EL (cell line): ENCODE measurements at places on chromosomes 6 and 20.
A peak's percentile ranks its signal among the peaks of the same experiment; 100 is the strongest.

DNA sequence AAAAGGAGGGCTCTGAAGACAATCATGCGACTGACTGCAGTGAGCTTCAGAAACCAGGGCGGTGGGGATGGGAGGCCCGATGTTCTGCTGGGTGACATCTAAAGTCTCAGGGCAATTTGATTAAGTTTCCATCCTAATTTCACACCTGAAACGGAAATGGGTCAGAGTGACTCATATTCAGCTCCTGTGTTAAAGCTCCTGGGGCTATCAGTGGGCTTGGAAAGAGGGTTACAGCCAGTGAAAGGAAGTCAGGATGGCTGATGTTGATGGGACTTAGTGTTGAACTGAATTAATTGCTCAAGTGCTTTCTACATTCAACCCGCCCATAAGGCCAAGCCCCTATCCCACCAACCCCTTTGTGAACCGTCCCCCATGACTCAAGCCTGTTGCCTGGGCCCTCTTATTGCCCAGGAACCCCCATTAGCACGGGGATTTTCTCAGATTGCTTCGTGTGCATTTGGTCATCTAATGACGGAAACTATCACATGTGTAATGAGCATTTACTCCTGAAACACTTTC, 47.1 kb upstream of the TBC1D7 start:
- DNase-seq, result no peak

DNA sequence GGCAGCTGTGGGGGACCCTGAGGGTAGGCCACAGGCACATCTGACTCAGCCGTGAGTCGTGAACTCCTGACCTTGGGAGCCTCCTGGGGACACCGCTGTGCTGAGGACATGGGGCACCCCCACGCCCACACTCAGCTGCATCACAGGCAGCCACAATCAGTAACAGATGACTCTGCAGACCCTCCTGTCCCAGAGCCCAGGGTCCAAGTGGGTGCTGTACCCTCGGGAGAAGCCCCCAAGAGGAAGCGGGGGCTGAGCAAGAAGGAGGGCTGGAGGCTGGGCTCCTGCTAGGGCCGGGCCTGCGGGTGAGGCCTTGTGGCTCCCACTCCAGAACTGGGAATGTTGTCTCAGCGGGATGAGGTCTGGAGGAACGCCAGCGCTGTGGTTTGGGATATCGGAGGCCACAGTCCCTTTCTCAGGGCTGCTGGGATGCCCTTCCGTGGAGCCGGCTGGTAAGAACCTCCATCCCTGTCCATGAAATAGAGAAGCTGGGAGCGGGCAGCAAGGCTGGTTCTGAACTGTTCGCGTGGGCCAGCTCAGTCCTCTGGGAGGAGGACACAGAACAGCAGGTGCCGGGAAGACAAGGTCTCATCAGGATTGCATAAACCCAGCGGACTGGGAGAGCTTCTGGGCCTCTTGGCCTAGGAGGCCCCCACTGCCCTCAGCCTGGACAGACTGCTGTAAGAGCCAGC, 3.1 kb upstream of the LAMA5 start:
- peak; percentile 88 for DNase-seq

GRCh38 chr6:7414811-7415210, 25.2 kb downstream of the RIOK1 start:
- DNase-seq, result peak; percentile 78

DNA sequence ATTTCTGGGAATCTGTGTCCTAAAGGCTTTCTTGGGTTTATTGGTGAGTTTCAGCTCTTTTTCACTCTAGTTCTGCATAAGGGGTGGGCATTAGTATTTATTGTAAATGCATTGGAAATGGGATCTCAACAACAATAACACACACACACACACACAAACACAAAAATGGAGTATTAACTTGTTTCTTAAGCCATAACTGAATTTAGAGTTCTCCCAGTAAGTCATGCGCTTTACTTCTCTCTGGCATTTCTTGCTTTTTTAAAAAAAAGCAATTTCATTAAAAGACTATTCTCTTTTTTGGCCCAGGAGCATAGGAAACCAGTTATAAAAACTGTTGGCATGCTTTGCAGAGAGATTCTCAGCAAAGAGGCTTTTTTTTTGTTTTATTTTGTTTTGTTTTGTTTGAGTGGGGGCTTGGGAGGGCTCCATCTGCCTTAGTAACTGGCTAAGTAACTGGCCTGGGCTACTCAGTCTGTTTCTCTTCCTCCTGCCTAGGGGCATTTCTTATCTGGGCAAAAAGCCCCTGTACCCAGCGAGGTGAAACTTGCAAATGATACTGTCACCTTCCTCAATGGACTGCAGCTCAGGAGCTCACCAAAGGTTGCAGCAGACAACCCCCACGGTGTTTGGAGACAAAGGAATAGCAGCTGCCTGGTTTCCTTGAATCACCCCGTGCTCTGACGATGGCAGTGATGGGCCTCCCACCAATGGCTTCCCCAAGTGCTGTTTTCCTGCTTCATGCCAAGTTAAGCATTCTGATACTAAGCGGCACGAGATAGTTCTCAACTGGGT, 128.5 kb downstream of the BCAS1 start:
- no peak for DNase-seq

DNA sequence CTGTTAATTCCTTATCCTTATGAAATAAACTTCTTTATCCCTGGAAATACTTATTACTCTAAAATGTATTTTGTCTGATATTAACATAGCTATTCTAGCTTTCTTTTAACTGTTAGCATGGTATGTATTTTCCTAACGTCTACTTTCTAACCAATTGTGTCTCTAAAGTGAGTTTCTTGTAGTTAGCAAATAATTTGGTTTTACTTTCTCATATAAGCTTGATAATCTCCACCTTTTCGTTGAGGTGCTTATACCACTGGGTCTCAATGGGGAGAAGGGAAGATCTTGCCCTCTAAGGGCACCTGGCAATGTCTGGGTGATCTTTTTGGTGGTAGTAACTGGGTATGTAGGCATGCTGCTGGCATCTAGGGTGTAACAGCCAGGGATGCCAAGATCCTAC, 25.7 kb downstream of the ZNF334 start:
- DNase-seq, result no peak

- DNase-seq, result no peak
Observed at GRCh38 chr20:48681873-48682426, 145.8 kb downstream of the PREX1 start.

DNA sequence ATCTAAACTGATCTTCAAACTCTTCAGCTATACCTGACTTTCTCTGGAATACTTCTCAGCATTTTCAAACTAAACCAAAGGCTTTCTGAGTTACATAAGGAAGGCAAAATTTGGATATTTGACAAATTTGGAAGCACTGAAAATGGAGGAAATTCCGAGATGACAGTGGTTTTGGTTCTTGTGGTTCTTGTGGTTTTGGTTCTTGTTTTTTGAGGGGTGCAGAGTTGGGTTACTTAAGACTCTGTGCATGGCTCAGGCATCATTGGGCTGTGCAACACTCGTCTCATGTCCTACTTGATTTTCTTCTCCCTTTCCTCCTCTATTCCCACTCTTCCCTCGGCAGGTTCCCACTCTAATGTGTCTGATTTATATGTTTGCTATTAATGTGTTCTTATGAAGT, 78.0 kb downstream of the SLC22A3 start:
- DNase-seq, result no peak

DNA sequence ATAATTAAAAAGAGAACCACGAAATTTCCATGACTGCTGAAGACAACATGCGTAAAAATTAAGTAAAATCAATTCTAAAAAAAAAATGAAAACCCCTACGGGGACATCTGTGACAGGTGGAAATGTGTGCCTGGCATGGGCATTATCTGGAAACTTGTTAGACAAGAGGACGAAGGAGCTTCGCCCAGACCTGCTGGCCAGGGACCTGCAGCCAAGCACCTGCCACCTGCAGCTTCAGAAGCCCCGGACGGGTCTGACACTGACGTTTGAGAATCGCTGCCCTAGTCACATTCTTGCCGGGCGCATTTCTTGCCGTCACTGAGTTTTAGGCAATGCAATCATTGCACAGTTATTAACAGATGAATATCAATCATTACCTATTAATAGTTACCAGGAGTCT, 140.3 kb downstream of the SMOC2 start:
- DNase-seq, result no peak

GRCh38 chr6:83474309-83474708, 38.0 kb upstream of the PRSS35 start:
- DNase-seq, result peak; percentile 14

DNA sequence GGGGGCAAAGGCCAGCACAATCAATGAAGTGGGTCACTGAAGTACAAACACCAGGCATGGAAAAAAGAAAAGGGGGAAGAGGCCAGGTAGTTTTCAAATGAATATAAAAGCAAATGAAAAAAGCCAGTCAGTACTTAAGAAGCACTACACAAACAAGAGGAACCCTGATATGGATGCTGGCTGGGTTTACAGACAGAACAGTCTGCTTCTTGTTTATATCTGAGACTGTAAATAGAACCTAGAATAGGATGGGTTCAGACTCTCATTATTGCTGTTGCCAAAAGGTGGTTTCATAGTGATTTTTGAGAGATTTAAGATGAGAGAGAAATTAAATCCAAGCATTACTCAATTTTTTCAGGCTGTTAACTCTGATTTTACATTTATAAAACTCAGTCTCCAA, 24.1 kb downstream of the USP45 start:
- DNase-seq, result no peak

DNA sequence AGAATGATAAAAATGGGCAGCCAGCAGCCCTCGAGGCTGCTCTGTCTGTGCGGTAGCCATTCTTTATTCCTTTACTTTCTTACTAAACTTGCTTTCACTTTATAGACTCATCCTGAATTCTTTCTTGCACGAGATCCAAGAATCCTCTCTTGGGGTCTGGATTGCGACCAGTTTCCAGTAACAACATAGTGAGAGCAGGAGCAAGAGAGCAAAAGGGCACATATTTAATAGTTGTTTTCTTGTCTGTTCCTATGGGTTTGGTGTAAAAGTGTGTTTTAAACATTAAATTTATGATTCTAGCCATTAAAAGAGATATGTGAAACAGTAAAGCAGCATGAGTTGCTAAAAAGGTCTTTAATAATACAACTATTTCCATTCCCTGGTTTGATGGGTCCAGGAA, 78.8 kb upstream of the OPRM1 start:
- no peak for DNase-seq

- no peak for DNase-seq
Observed at GRCh38 chr6:125357515-125358256, 55.9 kb upstream of the HDDC2 start.

DNA sequence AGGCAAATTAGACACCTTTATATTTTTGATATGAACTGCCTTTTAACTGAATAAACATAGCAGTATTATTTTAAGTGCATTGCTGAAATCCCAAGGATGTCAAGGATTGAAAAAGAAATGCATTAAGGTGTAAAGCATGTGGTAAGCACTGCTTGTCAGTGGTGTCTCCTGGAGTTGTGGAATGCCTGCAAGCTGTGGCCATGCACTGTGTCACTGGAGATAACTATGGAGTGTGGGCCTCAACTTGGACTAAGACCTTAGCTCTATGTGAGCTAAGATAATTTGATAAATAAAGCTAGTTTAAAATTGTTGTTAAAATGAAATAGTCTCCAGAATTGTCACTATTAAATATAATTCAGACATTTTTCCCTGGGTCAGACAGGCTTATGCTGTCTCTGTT, 156.6 kb upstream of the OPRM1 start:
- DNase-seq, result no peak

GRCh38 chr6:27149150-27149549, 98.4 kb upstream of the PRSS16 start:
- DNase-seq, result no peak

GRCh38 chr20:45258259-45258658, 3.9 kb upstream of the SLPI start:
- DNase-seq, result no peak

- DNase-seq, result no peak
Observed at GRCh38 chr6:69379518-69379917, 417.3 kb downstream of the LMBRD1 start.

DNA sequence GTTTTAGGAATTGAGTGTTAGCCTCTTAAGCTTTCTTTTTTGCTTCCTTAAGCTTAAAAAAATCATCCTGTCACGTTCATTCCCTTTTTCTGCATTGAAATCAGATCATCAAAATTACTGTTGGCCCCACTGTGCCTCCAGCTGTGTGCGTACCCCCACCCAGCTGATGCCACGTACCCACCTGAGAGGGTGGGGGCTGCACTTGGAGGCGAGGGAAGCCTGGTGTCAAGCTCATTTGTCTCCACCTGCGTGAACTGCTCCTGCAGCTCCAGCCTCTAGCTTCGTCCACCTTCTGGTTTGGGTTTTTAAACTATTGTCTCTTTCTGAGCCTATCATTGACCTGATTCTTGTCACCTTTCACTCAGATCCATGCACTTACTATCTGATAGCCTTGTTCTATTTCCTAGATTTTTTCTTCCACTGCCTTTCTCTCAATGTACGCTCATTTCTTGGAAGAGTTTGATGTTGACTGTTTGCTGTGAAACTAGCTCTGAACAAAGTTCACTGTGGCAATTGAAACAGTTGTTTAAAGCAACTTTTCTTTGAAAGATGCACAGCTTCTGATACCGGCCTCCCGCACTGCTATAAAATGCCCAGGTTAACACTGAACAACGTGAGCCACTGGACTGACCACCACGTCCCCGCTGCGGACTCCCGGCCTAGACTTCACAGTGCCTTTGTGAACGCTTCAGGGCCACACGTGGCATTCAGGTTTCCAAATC, 30.0 kb upstream of the IRF4 start:
- DNase-seq, result no peak

DNA sequence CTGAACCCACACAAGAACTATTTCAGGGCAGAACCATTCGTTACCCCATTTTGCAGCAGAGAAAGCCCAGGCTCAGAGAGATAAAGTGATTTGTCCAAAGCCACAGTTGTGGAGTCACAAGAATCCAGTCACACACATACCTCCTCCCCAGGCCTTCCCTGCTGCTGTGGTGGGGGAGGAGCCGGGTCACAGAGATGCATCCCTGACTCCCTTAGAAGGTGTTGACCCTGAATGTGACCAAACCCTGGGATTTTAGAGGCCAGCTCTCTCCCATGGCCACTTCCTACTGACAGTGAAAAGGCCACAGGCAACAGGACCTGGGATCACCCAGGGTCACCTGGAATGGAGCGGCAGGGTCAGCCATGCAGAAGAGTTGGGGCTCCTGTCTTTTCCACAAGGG, 48.6 kb downstream of the CHMP4B start:
- DNase-seq, result no peak

DNA sequence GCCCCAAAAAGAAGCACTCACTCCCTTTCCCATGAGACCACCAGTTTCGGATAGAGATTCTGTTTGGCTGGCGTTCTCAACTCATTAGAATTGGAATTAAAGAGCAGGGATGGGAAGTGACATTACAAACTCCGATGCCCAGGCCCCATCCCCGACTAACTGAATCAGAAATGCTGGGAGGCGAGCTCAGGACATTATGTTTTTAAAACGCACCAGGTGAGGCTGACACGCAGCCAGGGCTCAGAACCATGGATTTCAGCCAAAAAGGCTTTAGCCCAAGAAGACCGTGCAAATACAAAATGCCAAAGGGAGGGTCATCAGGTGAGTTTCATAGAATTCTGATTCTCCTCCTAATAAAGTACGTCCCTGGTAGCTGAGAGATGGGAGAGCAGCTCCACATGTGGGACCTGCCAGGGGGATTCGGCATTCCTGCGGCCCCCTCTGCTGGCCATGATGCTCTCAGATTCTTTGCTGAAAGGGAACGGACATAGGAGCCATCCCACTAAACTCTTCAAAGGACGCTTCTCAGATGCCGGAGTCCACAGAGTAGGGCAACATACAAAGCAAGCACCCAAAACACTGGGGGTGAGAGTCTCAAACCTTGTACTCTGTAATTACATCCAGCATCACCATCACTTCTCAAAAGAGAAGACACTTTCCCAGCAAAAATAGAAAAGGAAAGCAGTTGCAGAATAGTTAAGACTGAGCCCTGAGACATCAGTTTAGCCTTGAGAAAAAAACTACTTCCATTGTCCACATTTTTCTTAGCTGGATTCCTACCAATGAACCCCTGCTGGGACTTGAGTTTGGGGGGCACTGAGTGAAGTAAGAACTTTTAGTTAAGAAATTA, 205.2 kb downstream of the BMP7 start:
- DNase-seq, result peak; percentile 46
